ENCODE measurements at places on chromosomes 11 and 22.

- DNase-seq = no peak
Observed at GRCh38 chr11:34653031-34653430, 32.1 kb downstream of the EHF start.

DNA sequence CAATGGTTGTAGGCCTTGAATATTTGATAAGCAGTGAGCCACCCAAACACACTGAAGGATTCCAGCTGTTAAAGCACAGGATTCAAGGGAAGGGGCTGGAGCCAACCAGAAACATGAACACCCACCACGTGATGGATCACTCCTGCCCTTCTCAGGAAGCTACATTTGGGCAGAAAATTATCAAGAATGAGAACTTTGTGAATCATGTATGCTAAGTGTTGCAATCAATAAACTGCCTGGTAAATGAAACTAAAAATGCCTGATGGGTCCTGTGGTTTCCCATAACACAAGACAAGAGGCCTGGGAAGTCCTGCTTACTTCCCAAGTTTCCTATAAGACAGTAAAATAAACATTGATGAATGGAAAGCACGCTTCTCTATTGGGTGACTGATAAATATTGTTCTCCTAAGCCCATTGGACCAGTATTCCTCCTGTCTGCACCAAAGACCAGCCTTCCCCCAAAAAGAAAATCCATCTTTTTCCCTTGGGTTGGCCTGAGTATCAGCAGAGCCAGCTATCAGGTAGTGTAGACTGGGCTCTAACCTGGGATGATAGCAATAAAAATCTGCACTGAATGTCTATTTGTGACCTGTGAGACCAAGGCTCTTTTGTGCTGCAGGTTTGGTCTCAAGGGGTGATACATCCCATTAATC lies 98.4 kb downstream of the CCDC83 start:
- no peak for DNase-seq

- no peak for DNase-seq
Observed at GRCh38 chr11:92967867-92968266, 1.6 kb upstream of the MTNR1B start.

DNA sequence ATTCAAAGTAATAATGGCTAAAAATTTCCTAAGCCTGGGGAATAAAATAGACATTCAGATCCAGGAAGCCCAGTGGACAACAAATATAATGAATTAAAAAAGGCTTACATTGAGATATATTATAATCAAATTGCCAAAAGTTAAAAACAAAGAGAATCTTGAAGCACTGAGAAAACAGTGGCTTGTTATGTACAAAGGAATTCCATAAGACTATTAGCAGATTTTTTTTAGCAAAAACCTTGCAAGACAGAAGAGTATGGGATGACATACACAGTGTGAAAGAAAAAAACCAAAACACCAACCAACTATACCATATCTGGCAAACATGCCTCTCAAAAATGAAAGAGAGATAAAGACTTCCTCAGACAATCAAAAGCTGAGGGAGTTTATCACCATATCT lies 20.7 kb downstream of the OR10V1 start:
- no peak for DNase-seq

DNA sequence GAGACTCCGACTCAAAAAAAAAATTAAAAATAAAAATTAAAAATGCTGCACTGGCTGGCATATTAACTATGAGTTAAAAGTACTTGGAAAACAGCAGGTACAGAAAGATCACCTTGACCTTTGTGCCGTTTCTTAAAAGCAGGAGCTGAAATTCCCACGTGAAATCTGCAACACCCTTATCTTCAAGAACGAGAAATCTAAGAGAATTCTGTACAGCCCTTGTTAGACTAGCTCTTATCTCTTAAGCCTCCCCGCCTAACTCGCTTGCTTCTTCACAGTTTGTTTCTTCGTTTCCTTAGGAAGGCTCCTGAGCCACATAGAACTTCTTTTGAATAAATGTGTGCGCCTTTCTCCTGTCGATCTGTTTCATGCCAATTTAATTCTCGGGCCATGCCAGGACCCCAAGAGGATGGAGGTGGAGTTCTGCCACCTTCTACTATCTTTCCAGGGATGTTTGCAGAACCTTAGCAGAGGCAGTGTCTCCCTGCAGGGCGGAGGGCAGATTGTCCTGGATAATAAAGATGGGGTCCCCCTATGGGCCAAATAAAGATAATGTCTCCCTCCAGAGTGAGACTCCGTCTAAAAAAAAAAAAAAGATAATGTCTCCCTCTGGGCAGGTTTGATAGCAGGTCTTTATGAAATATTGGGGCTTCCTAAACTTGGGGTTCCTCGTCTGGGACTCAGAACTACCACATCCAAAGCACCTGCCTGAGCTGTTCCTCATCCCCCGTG lies 27.4 kb upstream of the SYT8 start:
- DNase-seq = no peak

GRCh38 chr22:49613108-49613507 lies 214.6 kb downstream of the BRD1 start:
- DNase-seq = no peak

GRCh38 chr11:81967242-81967641 lies 766.4 kb downstream of the FAM181B start:
- DNase-seq = no peak

DNA sequence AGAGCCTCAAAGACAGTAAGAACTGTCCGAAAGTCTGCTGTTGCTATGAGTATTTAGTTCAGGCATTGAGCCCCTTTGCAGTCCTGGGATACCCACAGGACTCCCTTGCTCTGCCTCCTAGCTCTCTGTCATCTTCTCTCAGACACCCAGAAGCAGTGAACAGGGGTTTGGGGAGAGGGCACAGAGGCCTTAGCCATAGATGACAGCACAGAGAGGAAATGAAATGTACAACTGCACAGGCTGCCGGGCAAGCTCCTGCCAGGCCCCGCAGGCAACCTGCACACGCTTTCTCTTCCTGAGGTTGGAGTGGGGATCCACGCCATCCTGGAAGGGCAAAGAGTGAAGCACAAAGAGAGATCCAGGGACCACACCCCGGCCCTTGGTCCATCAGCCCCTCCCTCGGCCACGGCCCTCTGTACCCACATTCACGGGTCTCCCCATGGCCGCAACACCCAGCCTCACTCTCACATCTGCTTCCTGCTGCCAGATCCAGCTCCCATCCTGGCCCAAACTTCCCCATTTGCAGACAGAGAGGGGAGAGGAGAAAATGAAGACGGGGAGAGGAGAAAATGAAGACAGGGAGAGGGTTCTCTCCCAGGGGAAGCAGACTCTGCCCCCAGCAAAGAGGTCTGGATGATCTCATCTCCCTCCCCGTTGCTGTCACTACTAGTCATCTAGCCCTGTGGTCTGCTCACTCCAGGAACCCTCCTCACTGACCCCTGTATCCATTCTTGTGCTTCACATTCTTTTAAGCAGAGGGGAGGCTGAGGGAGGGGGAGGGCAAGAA lies 40.7 kb downstream of the CD6 start:
- DNase-seq = no peak

GRCh38 chr11:84543367-84544159 lies 1083.6 kb downstream of the DLG2 start:
- DNase-seq = no peak

DNA sequence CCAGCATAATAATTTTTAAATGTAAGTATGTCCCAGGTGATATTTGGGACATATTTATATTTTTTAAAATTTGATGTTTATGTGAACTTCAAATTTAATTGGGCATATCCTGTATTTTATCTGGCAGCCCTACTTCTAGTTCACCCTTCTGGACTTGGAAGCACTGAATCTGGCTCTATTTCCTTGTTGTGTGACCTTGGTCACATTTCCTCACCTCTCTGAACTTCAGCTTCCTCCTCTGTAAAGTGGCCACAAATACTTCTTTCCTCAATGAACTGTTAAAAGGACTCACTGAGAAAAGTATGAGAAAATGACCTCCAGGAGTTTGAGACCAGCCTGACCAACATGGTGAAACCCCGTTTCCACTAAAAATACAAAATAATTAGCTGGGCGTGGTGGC lies 8.1 kb upstream of the RNF185 start:
- no peak for DNase-seq

- DNase-seq = no peak
Observed at GRCh38 chr11:46554213-46555147, 39.3 kb downstream of the AMBRA1 start.

DNA sequence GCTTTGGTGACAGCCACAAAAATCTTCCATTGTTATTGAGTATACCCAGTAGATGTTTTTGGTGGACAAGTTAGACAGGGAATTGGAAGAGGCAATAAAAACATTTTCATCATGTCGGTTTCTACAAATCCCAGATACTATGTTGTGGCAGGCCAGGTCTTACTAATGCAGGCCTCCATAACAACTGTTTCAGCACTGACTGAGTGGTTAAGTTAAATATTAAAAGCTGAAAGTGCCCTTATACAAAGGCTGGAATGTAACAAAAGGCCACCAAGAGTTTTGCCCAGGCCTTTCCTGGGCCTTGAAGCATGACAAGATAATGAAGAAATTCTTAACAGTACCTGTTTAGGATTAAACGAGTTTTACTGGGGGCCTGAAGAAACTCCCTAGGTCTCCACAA lies 29.3 kb downstream of the DMC1 start:
- no peak for DNase-seq

- no peak for DNase-seq
Observed at GRCh38 chr11:31303644-31304180, 65.8 kb downstream of the DCDC1 start.

GRCh38 chr11:94735907-94736306 lies 32.2 kb upstream of the AMOTL1 start:
- DNase-seq = no peak

GRCh38 chr11:126999366-126999765 lies 1.2 kb downstream of the KIRREL3 start:
- DNase-seq = no peak

GRCh38 chr11:41118521-41118920 lies 340.9 kb downstream of the LRRC4C start:
- DNase-seq = no peak

GRCh38 chr11:134905928-134906327 lies 493.9 kb upstream of the B3GAT1 start:
- DNase-seq = no peak

GRCh38 chr11:57368106-57368844 lies 12.7 kb downstream of the PRG3 start:
- DNase-seq = no peak

DNA sequence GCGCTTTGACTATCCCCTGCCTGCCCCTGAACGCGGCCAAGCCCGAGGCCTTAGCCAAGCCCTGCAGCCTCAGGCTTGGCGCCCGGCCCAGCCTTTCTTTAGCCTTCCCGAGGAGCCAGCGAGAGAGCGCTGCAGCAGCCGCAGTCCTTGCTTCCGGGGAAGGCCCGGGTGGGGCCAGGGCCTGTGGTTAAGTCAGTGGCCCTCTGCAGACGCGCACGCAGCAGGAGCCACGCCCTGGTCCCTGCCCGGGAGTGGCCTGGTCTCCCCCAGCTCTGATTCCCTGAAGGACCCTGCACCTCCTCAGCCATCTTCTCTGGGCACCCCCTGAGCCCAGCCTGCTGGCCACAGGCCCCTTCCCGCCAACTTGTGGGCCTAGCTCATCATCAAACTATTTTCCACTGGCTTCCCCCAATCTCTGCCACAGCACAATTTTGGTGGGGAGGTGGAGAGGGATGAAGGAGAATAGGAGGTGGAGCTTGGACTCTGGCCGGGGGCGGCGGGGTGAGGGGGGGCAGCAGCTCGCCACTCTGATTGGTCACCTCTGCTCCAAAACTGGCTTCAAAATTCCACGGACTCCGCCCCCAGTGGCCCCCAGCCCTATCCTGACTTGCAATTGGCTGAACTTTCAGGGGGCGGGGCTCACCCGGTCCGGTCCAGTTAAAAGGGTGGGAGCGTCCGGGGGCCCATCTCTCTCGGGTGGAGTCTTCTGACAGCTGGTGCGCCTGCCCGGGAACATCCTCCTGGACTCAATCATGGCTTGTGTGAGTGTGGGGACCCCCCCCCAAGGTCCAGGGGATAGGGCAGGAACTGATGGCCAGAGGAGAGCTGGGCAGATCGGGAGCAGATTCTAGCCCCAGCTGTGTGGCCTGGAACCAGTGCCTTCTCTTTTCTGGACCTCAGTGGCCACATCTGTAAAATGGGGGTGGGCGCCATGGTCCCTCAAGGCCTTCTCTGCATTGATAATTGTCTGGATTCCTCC lies at the start of gene LGALS1:
Gene LGALS1, plus strand, starts transcription at position 686 of the 979 bp plus-strand sequence. Its CDS starts 67 bp downstream, at position 753.
- DNase-seq = no peak

DNA sequence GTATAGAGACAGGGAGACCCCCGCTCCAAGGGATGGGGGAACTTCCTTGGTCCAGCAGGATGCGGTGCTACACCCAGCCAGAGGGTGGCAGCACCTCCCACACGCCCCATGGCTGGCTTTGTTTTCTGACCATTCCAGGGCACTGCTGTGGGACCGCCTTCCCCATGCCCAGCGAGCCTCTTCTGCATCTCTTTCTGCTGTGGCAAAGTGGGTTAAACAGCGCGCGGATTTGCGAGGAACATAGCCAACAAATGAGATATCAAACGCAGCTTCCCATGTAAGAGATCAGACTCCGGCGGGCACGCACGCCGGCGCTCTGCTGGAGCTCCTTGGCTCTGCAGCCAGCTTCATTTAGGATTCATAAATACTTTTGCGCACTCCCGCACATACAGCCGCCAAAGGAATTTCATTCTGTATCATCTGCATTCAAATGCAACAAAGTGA lies 485.8 kb upstream of the CADM1 start:
- DNase-seq = no peak

DNA sequence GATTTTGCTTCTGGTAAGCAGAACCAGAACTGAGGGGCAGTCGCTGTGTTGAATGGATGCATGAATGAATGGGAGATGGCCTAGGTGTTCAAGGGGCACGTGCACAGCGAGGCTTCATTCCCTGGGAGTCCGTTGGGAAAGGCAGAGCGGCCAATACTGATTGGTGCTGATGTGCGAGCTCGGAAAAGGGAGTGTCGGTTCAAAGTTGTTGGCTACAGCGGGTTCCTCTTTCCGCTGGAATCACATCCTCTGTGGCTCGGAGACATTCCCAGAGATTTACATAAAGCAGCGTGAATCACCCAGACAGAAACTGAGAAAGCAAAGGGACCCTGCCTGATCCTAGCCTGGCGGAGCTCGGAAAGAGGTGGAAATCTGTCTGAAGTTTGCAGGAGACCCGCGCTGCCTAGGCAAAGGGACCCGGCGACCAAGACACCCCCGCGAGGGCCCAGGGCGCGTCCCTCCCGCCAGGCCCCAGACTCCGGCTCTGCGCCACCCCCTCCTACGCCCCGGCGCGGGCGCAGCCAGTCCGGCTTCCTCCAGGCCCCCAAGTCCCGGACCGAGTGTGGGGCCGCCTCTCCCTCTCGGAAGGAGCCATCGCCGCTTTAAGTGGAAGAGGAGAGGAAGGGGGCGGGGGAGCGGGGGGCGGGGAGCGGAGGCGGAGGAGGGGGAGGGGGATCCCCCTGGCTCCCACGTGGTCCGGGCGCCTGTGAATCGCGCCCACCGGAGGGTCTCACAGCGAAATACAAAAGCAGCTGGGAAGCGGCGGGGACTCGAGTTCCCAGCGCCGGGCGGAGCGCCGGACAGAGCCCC lies at the start of gene FJX1:
Gene FJX1, plus strand, starts transcription at position 774 of the 810 bp plus-strand sequence. CDS start 177 bp downstream, outside the sequence.
- peak; percentile 80 for DNase-seq

GRCh38 chr22:36351921-36352802 lies 35.6 kb downstream of the MYH9 start:
- no peak for DNase-seq
